ENCODE measurements at places on chromosomes 5 and 9. TPM values are rescaled to one million over a fixed set of nuclear protein-coding genes. Genes with fewer than 3 reads are reported as not detected.

Gene AGPAT2
- total RNA-seq = 91.7 TPM

Gene F12
- total RNA-seq = 32.8 TPM

Gene FAM78A
- 0.72 TPM for total RNA-seq

Gene OR1Q1
- not detected for total RNA-seq

Gene ADGRD2
- total RNA-seq = 0.08 TPM

Gene KCTD16
- not detected for total RNA-seq

Gene FBN2
- 1.00 TPM for total RNA-seq

Gene FST
- total RNA-seq = 2.7 TPM

Gene PLPP7
- 0.28 TPM for total RNA-seq

Gene CRB2
- not detected for total RNA-seq

Gene SHISAL2B
- total RNA-seq = not detected

Gene CEL
- 2.4 TPM for total RNA-seq

Gene TENT4A
- total RNA-seq = 13.0 TPM

Gene TMEFF1
- total RNA-seq = not detected

Gene IQGAP2
- 4.2 TPM for total RNA-seq

Gene CAMSAP1
- total RNA-seq = 52.7 TPM

Gene RLN2
- total RNA-seq = not detected

Gene ZNF462
- 25.9 TPM for total RNA-seq

Gene HTR1A
- total RNA-seq = not detected

Gene LHX3
- 0.08 TPM for total RNA-seq

Gene FOXD4L3
- not detected for total RNA-seq

Gene JAK2
- total RNA-seq = 7.2 TPM

Gene FGF1
- total RNA-seq = 0.88 TPM

Gene PCDHA4
- 0.20 TPM for total RNA-seq

Gene SNCAIP
- total RNA-seq = 2.3 TPM

Gene PAEP
- not detected for total RNA-seq

Gene TXNDC8
- total RNA-seq = not detected

Gene CD74
- 125 TPM for total RNA-seq

Gene TEX48
- total RNA-seq = not detected

Gene PHF24
- total RNA-seq = 0.48 TPM

Gene EMB
- 5.7 TPM for total RNA-seq

Gene AGXT2
- not detected for total RNA-seq

Gene SRP19
- 29.7 TPM for total RNA-seq

Gene NTNG2
- total RNA-seq = 0.24 TPM

Gene FBXO10
- total RNA-seq = 3.4 TPM

Gene GKAP1
- total RNA-seq = 1.6 TPM

Gene GMCL2
- not detected for total RNA-seq

Gene KIAA1958
- 3.9 TPM for total RNA-seq

Gene NR5A1
- total RNA-seq = not detected

Gene GRHPR
- 57.5 TPM for total RNA-seq

Gene CATSPER3
- 0.40 TPM for total RNA-seq

Gene IFNB1
- total RNA-seq = not detected

Gene ARSI
- total RNA-seq = 1.7 TPM

Gene ZNF879
- 1.2 TPM for total RNA-seq

Gene UTP15
- 16.9 TPM for total RNA-seq

Gene PCDH12
- 0.40 TPM for total RNA-seq

Gene CTXN3
- 0.24 TPM for total RNA-seq

Gene AQP7
- total RNA-seq = 1.7 TPM

Gene DOK3
- total RNA-seq = 3.3 TPM

Gene SOHLH1
- total RNA-seq = not detected

Gene HCN1
- total RNA-seq = not detected

Gene F2RL1
- total RNA-seq = 12.0 TPM

Gene CETN3
- total RNA-seq = 19.2 TPM

Gene SAXO1
- total RNA-seq = not detected
